ENCODE measurements at places on chromosomes 3 and 15.

- no peak for DNase-seq
These were observed 474.1 kb downstream of the FOXP1 start for GRCh38 chr3:71109241-71109976.

DNA sequence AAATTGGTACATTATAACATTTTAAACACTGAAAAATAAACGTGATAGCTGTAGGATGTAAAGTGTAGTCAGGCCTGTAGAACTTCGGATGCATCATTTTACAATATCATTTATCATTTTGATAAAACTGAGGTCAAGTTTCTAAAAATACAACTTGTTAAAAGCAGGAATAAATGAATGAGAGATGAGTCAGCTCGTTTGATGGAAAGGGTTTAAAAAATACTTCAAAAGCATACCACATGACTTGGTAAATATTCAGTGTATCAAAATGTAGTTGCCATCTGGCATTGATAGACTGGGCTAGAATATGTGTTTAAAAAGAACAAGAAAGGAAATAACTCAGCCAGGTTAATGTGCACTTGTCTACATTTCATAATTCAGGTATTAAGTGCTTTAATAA is 357.0 kb downstream of the TIGIT start:
- DNase-seq = no peak

DNA sequence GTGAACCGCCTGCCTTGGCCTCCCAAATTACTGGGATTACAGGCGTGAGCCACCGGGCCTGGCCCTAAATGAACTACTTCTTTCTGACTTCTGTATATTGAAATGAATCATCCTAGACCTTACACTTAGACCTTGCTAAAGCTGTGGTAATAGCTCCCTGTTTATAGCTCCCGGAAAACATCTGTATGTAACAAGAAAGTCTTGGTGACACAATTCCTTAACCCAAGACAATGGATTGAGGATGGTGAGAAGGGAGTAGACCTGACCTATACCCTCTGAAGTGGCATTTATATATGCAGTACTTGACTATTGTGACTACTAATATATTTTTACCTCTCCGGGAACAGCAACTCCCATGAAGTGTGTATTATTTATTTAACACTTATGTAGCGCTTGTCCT is 48.0 kb upstream of the TBL1XR1 start:
- DNase-seq = no peak

DNA sequence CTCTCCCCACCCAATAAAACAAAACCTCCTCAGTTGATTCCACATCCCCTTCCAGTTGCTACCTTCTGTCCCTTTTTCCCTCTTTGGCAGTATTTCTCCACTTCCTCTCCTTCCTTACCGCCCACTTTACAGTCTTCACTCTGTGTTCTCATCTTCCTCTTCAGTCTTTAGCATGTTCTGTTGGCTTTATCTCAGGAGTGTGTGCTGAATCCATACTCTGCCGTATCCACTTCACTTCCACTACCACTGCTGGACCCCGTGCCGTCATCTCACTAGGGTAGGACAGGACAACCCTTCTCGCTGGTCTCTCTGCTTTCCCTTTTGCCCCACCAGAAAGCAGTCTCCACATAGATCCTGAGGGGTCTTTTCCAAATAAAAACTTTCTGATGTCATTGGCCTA is 74.3 kb downstream of the FNDC3B start:
- DNase-seq = no peak

DNA sequence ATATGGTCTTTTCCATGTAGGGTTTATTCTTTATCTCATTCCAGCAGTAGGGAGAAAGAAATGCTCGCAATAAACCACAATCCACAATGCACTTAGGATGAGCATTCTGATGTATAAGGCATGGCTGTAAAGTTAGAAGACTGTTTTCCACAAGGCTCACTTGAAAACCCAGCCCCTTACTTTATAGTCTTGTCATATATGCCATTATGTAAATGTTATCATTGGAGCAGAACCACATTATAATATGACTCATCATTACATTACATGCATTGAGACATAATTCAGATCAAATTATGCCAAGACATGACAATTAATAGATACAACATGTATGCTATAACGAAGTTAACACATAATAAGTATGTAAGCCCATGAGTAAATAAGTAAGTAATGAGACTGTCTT is 348.1 kb downstream of the LSAMP start:
- no peak for DNase-seq

DNA sequence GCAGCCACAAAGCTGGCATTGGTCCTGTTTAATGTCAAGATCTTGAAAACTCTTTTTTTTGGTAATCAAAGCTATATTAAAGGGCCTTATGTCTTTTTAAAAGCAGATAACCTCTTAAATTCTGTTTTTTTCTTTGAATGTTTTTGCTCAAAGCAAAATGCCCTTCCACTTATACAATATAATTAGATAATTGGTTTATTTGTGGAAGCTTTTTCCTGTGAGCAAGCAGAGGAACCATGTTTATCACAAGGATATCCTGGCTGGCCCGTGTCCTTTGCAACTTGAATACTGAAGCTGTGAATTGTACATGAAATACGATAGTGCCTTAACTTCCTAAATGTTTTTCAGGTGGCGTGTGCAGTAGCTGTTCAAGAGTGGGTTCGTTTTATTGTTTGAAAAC is 2.6 kb downstream of the ST3GAL6 start:
- no peak for DNase-seq

DNA sequence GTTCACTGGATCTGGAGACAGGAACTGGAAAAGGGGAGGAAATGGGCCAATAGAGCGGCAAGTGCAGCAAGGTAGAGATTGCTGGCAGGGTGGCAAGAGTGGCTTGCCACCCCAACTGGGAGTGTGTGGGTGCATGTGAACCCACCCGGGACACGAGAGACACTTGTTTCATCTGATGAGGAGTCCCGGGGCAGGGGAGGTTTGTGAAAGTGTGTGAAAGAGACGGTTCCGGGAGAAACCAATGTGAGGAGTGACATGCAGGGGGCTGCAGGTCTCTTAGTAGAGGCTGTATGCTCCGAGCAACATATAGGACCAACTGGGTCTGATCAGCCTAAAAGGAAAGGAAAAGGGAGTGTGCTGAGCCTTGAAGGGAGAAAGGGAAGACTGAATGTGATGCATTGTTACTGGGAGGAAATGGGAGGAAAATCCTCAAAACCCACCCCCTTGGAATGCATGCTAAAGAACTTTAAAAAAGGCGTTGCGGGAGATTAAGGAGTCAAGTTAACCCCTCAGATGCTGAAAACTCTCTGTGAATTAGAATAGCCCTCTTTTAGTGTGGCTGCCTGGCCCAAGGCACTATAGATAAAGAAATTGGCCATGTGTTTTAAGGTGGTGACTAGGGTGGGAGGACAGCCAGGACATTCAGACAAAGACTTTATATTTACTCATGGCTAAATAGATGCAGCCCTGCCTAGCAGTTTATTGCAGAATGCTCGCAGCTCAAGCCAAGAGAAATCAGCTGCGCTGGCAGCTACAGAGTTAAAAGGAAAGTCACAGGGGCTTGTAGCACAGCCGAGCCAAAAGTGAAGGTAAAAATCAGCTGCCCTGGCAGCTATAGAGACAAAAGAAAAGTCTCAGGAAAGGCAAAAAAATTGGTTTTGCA is 9.1 kb upstream of the SLC9C1 start:
- no peak for DNase-seq

DNA sequence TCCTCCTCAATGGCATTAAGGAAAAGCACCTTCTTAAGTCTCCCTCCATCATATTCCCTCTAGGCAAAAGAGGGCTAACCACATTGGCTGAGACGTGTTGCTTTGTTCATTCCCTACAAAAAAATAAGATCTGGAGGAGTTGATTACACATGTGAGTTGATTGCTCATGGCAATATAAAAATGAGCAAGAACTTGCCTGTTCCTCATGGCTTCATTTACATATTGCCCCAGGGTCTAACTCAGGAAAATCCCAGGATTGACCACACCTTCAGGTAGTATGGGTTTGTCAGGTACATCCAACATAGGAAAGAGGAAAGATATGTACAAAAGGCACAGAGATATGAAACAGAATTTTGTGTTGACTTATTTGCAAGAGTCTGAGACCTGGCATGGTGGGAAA is 35.5 kb downstream of the NFKBIZ start:
- peak; percentile 68 for DNase-seq

Measured in epithelial cell of prostate (primary cell).